ENCODE measurements at places on chromosomes 5 and 9.

DNA sequence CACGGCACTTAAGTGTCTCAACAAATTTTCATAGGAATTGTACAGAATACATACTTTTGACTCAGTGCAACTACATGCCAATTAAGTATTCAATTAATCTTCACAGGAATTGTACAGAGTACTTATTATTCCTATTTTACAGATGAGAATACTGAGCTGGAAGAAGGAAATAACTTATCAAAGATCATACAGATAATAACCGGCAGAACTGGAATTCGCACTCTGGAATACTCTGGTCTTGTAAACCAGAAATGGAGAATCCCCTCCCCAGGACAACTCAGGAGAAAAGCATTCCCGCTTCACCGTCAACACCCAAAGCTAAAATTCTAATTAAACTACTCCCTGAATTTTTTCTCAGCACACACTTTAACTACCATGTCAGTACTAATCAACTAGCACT lies 112.7 kb downstream of the HOMER1 start:
- no peak for DNase-seq

GRCh38 chr5:174109698-174110260 lies 64.3 kb downstream of the NSG2 start:
- DNase-seq: no peak

DNA sequence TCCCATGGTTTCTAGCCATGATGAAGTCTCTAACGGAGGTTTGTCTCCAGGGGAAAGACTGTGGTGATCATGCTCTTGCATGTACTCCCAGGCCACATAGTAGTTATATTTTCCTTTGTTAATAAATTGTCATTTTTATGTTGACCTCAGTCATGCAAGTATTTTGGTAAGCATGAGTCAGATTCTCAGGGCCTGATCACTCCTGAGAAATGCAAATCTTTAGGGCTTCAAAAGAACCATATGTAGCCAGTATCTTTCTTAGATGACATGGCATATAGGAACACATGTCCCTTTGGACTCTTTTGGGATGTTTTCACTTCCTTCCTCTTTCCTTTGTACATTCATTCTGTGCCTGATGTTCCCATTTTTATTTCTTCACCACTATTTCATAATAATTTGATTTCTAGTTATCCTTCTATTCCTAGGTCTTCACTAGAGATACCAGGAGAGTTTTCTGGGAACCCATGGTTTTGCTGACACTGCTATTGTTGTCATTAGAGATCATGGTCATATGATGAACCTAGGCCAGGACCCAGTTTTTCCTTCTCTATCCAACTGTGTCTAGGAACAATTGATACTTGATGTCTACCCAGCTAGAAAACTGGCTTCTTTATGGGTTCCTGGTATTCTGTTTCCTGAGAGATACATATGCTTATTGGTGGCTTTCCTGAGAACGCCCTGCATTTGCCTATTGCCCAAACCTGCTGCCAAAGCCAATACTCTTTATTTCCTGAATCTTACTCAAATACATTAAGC lies 248.1 kb upstream of the NREP start:
- no peak for DNase-seq

DNA sequence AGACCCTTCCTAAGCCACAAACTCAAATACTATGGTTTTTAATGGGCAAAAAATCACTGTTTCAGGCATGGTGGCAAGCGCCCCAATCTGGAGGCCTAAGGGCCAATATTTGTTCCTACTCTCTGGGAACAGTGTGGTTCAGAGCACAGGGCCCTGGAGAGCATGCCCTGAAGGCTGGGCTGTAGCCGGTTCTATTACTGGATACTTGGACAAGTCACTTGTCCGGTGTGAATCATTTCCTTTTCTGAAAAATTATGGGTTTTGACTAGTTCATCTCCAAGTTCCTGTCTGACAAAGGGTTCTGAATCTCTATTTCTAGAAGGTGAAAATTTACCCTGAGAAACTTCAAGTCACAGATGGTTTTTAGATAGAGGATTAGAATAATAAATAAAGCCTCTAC lies 75.0 kb downstream of the OTULIN start:
- no peak for DNase-seq

- no peak for DNase-seq
These were observed 4.6 kb downstream of the ANXA1 start for GRCh38 chr9:73155968-73156864.

DNA sequence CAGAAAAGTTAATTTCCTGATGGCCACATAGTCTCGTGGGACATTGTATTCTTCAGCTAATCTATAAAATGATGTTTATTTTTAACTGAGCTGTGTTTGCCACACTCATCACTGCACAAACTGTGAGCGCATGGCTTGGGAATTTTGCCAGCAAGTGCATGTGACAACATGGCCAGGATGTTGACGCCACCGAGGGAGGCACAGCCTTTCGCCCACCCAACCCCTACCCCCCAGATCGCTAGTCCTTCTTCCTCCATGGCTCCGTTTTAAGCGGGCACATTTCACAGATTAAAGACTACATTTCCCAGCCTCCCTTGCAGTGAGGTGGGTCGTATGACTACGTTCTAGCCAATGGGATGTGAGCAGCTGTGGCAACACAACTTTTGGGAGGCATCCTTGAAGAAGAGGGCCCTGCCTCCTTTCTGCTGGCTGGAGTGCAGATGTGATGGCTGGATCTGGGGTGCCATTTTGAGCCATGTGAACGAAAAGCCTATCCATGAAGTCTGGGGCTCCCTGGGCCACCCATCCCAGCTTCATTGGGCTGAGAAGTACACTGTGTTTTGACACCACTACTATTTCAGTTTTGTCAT lies 7.9 kb downstream of the NRARP start:
- no peak for DNase-seq

DNA sequence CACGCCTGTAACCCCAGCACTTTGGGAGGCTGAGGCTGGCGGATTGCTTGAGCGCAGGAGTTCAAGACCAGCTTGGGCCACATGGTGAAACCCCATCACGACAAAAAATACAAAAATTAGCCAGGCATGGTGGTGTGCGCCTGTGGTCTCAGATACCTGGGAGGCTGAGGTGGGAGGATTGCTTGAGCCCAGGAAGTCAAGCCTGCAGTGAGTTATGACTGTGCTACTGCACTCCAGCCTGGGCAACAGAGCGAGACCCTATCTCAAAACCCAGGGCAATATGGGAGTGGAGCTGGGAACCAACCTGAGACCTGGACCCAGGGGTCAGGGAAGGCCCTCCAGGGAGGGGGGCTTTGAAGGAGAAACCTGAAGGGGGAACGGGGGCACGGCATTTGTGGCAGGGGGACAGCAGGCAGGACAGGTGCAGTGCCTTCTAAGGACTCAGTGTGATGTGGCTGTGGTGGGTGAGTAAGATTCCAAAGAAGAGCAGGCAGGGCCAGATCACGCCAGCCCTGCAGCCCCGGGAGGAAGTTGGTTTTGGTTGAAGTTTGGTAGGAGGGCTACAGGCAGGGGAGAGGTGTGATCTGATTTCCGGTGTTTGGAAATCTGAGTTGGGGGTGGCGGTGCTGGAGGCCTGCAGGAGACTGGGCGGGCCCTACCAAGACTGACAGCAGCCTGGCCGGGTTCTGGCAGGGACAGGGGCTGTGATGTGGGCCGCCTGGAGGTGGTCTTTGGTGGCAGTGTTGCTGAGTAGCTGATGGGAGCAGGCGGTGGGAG lies 46.2 kb downstream of the NTNG2 start:
- no peak for DNase-seq

GRCh38 chr5:117235786-117236185 lies 661.2 kb upstream of the SEMA6A start:
- no peak for DNase-seq
